Glutamatergic neuron (in vitro differentiated cells): ENCODE measurements at places on chromosomes 1 and 21. TPM values are rescaled to one million over a fixed set of nuclear protein-coding genes. Genes with fewer than 3 reads are reported as not detected.

The CSF3R gene
- total RNA-seq = not detected

The GSTM5 gene
- 0.20 TPM for total RNA-seq

The TLR5 gene
- total RNA-seq = not detected

The TDRD5 gene
- not detected for total RNA-seq

The IFI44L gene
- not detected for total RNA-seq

The ABCG1 gene
- total RNA-seq = 31.9 TPM

The TDRKH gene
- 40.1 TPM for total RNA-seq

The KIF14 gene
- 2.9 TPM for total RNA-seq

The RCSD1 gene
- not detected for total RNA-seq

The SLC66A1 gene
- 41.1 TPM for total RNA-seq

The GOLT1A gene
- not detected for total RNA-seq

The GBP2 gene
- not detected for total RNA-seq

The SYNC gene
- 1.1 TPM for total RNA-seq

The MNDA gene
- total RNA-seq = not detected

The PLEKHG5 gene
- total RNA-seq = 53.0 TPM

The CELA3B gene
- total RNA-seq = not detected

The MARK1 gene
- total RNA-seq = 105 TPM

The SLC2A5 gene
- total RNA-seq = 0.64 TPM

The CD52 gene
- total RNA-seq = 2.8 TPM

The AIRE gene
- not detected for total RNA-seq
